ENCODE measurements at places on chromosomes 13 and 19.

DNA sequence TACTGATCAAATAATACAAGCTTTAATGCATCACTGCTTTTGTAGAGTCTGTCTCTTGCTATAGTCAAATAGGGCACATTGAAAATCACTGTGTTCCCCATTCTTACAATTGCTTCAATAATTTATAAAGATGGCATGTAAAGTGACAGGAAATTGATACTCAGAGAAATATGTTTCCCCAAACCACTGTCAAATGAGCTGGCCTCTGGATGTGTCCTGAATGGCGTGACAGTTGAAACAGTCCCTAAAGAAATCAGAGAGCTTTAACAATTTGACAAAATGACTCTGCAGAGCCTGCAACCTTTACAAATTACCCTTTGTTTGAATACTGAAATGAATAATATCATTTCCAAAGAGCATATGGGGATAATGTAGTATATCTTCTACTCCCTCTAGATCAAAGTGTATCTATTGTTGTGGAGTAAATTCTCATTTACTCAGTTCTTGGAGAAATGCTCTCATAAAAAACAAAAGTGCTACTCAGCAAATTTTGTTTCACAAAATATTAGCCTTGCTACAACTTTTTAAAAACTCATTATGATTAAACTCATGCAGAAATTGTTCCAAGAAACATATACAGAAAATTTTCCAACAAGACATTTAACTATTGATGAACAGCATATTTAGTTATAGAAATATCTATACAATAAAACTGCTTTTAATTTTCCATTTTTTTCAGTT is 763.2 kb upstream of the SPRY2 start:
- DNase-seq = no peak

DNA sequence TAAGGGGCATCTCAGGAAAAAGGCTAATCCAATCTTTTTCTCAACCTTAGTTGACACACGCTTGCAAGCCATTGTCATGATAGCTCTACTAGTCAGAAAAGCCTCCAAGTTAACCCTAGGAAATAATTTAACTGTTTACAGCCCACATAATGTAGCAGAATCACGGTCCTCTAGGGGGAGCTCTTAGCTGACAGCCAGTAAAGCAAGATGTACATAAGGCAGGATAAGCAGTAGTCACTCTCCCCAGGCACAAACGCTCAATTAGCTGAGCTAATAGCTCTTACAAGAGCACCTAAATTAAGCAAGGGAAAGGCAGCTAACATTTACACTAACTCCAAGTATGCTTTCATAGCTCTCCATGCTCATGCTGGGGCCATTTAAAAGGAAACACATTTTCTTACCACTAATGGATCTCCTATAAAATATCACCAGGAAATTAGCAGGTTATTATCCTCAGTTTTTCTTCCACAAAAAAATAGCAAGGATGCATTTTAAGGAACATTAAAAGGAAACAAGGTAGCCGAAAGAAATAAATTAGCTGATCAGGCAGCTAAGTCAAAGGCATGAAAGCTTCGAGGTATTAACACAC is 33.7 kb upstream of the ZSCAN5A start:
- no peak for DNase-seq

- no peak for DNase-seq
Observed at GRCh38 chr19:40383668-40384248, 6.2 kb downstream of the HIPK4 start.

DNA sequence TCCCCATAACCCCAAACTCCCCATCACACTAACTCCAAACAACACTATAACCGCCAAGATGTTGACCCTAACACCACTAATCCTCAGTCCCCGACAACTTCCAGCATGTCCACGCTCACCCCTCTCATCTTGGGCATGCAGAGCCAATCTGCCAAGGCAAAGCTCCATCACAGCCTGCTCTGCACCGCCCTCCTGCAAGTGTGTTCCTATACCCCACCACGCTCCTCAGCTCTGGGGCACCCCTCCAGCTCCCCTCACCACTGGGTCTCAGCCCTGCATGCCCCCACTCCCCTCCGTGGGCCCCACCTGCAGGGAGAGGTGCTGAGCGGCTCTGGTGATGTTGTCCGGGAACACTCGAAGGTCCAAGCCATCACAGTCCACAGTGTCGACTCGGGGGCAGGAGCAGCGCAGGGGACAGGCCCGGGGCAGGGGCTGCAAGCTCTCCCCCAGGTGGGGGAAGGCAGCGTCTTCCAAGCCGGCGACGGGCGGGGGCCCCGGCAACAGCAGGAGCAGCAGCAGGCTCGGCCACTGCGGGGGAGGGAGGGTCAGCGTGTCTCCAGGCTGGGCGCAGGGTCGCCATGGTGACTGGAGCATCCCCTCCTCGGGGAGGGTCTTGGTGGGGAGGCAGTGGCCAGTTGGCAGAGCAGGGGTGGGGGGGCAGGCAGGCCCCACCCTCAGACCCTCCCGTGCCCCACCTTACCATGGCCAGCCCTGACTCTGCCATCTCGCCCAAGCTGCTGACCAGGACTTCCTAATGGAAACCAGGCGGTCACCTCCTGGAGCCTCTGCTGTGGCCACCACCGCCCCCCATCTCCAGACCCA is 527 bp downstream of the PODNL1 start:
- peak; percentile 16 for DNase-seq

GRCh38 chr19:40704491-40705361 is 12.0 kb downstream of the COQ8B start:
- no peak for DNase-seq

- DNase-seq = no peak
Observed at GRCh38 chr13:109331898-109332297, 454.5 kb downstream of the IRS2 start.

- no peak for DNase-seq
Observed at GRCh38 chr19:2787115-2787514, 1.8 kb downstream of the THOP1 start.

- DNase-seq = no peak
Observed at GRCh38 chr13:20590561-20590960, 23.6 kb downstream of the IFT88 start.

DNA sequence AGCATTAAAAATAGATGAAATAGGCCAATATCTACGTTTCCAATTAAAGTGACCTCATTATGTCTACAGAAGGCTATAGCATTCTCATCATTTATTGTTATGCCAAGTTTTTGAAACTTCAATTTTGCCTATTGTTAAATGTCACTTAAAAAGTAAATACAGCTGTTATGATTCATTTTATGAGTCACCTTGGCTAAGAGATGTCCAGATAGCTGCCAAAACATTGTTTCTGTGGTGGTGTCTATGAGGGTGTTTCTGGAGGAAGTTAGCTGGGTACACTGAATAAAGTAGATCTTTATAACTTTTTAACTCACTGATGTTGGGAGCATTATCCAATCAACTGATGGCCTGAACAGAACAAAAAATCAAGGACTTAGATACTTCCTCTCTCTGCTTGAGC is 1209.7 kb upstream of the PCDH9 start:
- DNase-seq = no peak

DNA sequence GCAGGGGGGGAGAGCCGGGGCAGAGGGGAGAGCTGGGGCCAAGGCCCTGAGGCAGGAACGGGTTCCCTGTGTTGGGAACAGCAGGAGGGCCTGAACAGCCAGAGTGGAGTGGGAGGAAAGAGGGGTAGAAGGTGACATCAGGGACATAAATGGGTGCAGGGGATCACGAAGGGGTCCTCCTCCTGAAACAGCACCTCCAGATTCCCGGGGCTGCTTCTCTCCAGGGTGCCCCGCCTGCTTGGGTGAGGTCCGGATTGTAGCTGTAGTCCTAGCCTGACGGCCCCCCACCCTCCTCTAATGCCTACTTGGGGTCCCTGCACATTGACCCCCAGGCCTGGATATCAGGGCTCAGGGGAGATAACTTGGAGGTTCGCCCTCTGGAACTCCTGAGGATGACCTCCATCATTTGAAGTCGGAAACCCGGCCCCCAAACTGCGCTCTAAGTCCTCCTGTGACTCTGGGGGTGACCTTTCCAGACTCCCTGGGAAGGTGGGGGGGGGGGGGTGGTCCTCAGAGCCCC is 473 bp upstream of the SCN1B start:
- DNase-seq = no peak

DNA sequence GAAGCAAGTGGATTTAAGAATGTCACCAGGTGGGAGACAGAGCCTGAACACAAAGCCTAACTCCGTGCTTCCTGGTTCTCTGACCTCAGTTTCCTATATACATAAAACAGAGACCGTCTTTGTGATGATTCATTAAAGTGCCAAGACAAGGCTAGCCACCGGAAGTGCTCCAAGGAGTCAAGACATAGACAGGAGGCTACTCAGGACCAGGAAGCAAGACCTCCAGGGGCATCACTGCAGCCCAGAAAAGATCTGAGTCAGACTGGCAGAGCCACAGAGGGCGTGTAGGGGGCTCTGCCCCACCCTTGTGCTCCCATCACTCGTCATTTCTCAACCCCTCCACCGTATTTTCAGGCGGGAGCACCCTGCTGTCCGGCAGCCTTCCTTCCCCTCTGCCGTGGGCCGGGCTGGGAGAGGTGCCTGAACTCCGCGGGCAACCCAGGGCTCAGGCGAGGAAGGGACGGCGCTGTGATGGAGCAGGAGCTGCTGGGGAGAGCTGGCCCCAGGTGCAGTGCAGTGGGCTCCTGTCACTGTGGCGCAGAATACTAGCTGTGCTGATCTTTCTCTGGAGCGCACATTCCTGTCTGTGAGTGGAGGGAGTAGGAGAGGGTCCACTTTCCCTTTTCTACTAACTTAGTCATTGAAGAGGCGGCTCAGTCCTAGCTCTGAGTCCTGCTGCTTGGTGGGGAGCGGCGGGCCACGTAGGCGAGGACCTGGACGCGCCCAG is 134.7 kb upstream of the GPR12 start:
- no peak for DNase-seq

DNA sequence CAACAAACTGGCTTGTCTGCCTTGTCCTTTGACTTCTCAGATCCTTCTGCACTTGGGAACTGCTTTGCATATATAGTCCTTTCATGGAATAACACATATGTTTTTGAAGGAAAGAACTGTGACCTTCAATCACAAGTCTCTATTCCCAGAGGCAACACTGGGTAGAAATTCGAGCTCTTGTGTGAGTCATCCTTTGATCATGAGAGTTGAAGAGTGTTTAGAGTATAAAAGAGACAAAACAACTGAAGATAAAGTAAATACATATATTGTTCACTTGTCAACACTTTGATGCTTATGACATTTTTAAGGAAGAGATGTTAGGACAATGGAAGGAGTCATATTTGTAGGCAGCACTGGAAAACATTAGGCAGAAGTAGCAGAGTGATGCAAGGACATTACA is 5.2 kb upstream of the OR7A5 start:
- DNase-seq = no peak

DNA sequence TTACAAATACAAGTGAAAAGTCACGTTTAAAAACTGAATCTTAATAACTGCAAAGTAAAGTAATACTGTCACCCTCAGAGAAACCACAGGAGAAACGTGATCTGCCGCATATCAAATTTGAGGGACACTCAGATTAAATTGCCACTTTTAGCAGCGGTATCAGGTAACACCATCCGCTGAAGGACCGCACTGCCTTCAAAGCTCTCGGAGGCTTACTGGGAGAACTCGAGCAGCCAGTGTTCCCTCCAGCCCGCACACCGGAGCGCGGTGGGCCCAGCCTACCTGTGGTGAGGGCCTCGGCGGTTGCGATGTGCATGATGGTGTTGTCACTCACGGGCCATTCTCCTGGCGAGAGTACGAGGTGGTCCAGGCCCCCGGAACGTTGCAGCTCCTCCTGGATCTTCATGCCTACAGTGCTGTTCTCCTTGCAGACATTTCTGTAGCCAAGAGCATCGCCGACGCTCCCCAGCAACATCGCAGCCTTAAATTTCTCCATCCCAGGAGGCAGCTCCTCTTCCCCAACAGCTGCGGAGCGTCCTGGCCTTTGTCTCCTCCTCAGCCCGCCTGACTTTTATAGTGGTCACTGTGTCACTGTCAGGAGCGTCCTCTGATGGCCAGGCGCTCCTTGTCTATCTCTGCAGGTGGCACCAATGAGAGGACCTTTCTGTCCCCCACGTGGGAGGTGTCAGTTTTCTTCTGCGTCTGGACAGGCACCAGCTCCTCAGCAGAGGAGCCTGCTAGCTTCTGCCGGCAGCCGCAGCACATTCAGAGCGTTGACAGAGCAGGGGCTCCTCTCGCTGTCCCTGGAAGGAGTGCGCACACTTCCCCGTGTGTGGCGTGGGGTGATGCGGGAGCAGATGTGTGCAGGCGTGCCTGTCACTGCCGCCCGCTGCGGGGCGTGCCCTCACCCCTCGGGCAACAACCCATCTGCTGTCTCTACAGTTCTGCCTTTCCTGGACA is at the start of gene ADPRHL1:
ADPRHL1 (minus strand) TSS at position 547 of the 960 bp plus-strand sequence; CDS start at position 496, 51 bp downstream.
- no peak for DNase-seq

DNA sequence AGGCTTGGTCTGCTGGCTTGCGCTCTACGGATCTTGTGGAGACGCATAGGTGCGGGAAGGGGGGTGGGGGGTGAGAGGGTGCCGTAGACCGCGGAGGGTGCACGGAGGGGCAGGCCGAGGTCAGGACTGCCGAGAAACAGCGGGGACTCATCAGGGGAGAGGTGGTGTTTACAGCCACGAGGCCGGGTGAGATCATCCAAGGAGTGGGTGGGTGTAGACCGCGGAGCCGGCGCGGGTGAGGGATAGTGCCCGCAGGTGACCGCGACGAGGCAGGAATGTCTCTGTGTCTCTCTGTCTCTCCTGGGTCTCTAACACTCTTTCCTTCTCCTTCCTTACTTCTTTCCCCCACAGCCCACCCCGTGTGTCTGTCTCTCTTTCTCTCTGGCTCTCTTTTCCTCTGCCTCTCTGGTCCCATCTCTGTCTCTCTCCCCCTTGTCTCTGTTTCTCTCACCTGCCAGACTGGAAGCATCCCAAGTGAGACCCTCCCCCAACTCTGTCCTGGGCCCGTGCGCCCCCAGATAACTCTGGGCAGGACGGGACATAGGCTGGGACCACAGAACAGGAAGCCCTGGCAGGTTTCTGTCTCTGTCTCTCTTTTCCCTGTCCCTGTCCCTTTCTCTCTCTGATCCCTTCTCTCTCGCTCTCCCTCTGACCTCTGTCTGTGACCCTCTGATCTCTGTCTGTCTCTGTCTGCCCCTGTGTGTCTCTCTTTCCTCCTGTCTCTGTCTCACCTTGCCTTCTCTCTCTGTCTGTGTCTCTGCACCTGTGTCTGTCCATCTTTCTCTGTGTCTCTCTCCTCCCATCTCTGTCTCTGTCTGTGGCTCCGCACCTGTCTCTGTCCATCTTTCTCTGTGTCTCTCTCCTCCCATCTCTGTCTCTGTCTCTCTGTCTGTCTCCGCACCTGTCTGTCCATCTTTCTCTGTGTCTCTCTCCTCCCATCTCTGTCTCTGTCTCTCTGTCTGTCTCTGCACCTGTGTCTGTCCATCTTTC is 1.8 kb upstream of the KLK4 start:
- no peak for DNase-seq

DNA sequence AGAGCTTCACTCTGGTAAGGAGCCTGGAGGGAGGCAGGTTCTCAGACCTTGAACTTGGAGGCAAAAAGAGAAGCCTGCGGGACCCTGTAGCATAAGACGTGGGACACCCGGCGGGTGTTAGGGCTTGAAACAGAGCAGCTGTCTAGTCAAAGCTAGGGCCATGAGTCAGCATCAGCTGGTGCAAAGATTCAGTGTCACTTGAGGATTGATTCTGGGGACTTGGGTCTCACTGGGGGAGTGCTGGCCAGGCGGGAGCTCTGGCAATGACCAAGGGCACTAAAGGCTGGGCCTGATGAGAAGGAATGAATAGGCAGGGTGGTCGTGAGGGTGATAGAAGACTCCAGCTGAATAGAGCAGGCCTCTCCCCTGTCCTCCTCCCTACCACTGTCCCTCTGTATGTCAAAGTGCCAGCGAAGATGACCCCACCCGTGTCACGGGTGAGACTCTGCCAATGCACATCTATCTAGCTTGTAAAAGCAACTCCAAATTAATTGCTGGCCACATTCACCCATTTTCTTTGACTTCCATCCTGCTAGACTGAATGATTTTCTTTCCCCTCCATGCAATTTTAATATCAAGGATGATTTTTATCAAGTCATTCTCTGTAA is 97.1 kb downstream of the MBNL2 start:
- no peak for DNase-seq
